Epithelial cell of umbilical artery (primary cell): ENCODE measurements at places on chromosomes 3 and 15. TPM values are rescaled to one million over a fixed set of nuclear protein-coding genes. Genes with fewer than 3 reads are reported as not detected.

The RNF168 gene
- total RNA-seq = 28.6 and 34.2 TPM in 2 replicates

The HRG gene
- total RNA-seq = not detected in 2 replicates

The ALDH1A3 gene
- 14.9 and 46.4 TPM in 2 replicates for total RNA-seq

The NAALADL2 gene
- total RNA-seq = 1.5 and 3.2 TPM in 2 replicates

The CASR gene
- not detected in 2 replicates for total RNA-seq

The IQCF5 gene
- total RNA-seq = not detected in 2 replicates

The CDHR4 gene
- not detected in 2 replicates for total RNA-seq

The SNRK gene
- 139 and 207 TPM in 2 replicates for total RNA-seq

The CHP1 gene
- 64.6 and 69.5 TPM in 2 replicates for total RNA-seq

The FILIP1L gene
- total RNA-seq = 10.7 and 22.5 TPM in 2 replicates

The CRYGS gene
- total RNA-seq = 0.65 and 1.5 TPM in 2 replicates

The PYGO1 gene
- 1.6 and 2.6 TPM in 2 replicates for total RNA-seq

The SLC24A5 gene
- total RNA-seq = under 0.01 TPM in 1 of 2 replicates, not detected in the other

The MPI gene
- 63.3 and 128 TPM in 2 replicates for total RNA-seq

The TNFAIP8L3 gene
- total RNA-seq = 8.8 and 10.2 TPM in 2 replicates

The COL7A1 gene
- total RNA-seq = 0.76 and 1.9 TPM in 2 replicates

The SCAANT1 gene
- not detected in 2 replicates for total RNA-seq

The KLHL40 gene
- not detected in 2 replicates for total RNA-seq

The HTR3E gene
- total RNA-seq = not detected in 2 replicates

The CPLX3 gene
- not detected in 2 replicates for total RNA-seq

The HTR3D gene
- not detected in 2 replicates for total RNA-seq

The PIGZ gene
- 2.3 and 2.6 TPM in 2 replicates for total RNA-seq

The ZCWPW2 gene
- total RNA-seq = 0.32 and 0.46 TPM in 2 replicates

The LRRC31 gene
- total RNA-seq = not detected in 2 replicates
